ENCODE measurements at places on chromosomes 7 and 10.

- DNase-seq: no peak
These were observed 82.4 kb upstream of the ITGB1 start for GRCh38 chr10:33040436-33040835.

- DNase-seq: no peak
These were observed 16.9 kb upstream of the GPR146 start for GRCh38 chr7:1027242-1028043.

DNA sequence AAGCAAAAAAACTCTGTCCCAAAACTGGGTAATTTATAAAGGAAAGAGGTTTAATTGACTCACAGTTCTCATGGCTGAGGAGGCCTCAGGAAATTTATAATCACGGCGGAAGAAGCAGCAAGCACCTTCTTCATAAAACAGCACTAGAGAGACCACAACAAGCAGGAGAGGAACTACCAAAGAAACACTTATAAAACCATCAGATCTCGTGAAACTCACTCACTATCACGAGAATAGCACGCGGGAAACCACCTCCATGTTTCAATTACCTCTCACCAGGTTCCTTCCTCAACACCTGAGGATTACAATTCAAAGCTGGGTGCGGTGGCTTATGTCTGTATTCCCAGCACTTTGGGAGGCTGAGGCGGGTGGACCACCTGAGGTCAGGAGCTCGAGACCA is 48.5 kb downstream of the PDIA4 start:
- DNase-seq: no peak

DNA sequence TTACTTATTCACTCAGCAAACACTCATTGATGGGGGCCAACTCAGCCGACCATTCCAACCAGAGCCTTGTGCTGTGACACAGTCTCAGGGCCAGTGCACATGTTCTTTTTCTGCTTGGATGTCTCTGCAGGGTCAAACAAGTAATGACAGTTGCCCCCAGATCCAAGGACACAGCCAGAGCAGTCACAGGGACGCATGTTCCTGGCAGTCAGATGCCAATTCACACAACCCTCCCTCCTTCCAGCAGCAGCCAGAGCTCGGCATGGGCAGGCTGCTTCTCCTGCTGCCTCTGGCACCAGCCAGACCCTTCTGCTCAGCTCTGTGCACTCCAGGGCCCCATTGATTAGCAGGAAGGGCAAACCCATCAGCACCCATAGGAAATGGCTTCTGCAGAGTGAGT is 20.3 kb downstream of the DRGX start:
- no peak for DNase-seq

DNA sequence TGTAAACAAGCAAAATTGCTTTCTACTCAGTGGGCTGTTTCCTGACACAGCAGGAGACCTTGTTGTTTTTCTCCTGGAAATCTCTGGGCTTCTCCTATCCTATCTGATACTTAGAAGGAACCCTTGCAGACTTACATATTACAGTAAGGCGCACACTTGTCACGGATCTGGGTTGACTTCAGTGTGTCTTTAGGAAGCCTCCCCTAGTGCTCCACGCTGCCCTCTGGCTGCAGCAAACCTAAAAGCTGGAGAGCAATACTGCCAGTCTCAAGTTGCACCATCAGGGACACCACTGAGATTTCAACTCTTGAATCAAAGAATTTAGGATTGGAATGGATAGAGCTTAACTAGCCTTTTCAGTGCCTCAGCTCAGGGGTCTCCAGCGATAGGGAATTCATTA is 495.3 kb downstream of the LRMDA start:
- DNase-seq: no peak

DNA sequence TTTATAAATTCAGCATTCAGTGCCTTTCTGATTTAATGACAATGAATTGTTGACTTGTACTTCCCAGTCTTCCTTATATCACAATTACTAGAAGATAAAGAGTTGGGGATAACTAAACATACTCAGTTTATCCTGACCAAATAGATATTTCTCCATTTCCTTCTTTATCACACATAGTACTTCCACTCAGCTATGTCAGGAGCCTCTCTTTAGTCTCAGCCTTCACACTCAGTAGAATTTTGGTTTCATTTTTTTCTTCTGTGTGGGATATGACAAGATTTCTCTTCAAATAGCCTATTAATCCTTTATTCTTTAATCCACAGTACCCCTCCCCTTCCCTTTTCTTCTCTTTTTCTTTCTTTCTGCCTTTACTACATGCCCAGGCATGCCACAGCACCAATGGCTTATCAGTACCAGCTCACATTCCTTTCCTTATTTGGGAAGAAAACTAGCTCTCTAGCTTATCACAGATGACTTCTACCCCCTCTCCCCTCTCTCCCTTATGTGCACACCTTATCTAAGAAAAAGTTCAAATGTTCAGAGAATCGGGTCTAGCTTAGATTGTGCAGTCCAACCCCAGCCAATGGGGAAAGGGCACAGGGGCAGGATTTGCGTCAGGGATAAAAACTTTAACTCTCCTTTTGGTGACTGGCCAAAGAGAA is 109.0 kb downstream of the PHF14 start:
- no peak for DNase-seq

- DNase-seq: no peak
These were observed 236.8 kb upstream of the AOAH start for GRCh38 chr7:36961097-36961496.

GRCh38 chr7:134062460-134062859 is 64.7 kb upstream of the LRGUK start:
- no peak for DNase-seq

GRCh38 chr10:75236178-75236825 is 545 bp upstream of the COMTD1 start:
- DNase-seq: no peak

DNA sequence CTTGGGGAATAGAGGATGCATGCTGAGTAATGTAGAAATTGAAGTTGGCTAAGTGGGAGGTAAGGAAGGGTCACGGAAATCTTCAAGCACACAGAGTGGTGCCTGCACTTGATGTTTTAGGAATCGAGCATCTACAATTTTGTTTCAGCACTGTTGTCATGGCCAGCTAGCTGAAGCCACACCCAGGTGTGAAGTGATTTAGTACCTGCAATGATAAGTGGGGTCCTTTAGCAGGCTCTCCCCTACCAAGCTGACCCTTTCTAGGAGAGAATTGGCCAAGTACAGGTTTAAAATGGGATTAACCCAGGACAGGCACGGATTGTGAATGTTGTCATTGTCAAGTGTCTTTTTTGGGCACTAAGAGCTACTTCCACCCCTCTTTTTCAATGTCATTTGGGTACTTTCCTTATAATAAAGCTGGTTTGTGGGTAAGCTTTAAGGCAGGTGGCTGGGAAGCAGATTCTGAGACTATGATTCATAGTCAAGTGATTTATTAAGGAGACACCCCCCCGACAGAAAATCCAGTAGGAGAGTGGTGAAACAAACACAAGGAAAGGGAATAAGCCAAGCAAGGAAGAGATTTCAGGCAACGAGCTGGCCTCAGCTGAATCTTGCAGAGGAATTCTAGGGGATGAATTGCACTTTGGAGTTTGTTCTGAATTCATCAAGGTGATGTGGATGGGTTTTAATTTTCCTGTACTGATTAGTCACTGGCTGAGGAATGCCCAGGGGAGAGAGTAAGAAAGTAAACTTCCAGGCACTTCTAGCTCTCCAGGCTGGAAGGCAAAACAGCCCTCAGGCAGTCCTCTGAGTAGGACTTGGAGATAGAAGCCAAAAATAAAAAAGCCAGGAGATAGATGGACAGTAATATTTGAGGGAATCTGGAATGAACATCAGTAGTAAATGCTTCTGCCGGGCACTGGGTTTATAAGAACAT is 1128.4 kb downstream of the SORCS3 start:
- DNase-seq: no peak

- DNase-seq: peak; percentile 27
These were observed 72.0 kb downstream of the SLC37A3 start for GRCh38 chr7:140326116-140326928.

GRCh38 chr7:141660259-141660658 is 41.7 kb downstream of the DENND11 start:
- no peak for DNase-seq

- no peak for DNase-seq
These were observed 60.2 kb downstream of the CHST15 start for GRCh38 chr10:124032971-124033886.

DNA sequence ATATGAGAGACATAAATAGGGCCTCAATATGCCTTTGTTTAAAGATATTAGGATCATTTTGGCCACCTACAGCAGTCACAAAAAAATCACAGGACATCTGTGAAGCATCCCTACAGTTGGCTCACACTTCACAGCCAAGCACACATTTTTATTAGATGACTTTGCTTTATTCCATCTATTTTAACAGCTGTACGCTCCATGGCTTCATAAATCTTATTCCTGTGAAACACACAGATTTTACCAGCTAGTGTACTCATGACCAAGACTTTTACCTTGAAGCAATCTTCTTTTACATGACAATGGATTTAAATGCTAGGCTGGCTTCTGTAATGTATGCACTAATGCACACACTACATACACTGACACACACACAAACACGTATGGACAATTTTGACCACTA is 254.8 kb upstream of the PITRM1 start:
- no peak for DNase-seq

DNA sequence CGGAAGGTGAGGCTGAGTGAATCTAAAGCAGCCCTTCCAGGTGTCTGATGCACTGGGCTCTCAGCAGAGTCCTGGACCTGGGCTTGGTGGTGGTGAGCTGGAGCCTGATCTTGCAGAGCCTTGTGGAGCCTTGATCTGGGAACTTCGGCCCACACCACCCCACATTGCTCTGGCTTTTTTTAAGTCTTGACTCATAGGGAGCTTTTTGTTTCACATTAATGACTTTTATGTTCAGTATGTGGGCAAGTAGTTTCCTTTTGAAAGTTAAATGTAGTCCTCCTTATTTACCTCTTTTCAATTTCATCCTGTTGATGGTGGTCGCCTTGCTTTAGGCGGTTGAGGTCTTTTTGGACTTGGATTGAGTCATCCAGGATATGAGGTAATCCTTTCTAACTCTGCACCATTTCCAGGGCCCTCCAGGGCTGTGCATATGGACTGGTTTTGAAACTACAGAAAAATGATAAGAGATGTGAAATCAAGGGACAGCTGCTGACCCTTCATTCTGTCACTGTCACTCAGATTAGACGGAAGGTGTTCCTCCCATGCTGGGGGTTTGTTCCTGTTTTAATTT is 2.9 kb upstream of the NRAP start:
- no peak for DNase-seq

DNA sequence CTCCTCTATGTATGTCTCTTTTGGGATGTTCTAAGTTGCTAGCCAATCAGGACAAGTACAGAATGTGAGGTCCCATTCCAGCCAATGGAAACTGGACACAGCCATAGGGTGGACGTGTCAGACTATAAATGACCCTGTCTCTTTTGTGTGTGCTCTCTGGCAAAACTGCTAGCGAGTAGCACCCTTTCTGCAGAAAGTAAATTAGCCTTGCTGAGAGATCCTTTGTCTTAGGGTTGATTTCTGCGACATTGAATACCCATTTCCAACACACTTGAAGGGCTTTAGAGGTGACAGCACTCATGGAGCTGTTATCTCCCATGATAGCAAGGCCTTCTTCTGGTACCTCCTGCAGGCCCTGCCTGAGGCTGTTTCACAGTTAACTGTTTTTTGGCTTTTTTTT is 107.5 kb downstream of the CCNY start:
- DNase-seq: no peak

Data from AG09319 (cell line).